Vagina (tissue), 2 donors: ENCODE measurements at places on chromosomes 6 and 20.
A peak's percentile ranks its signal among the peaks of the same experiment; 100 is the strongest.

GRCh38 chr6:132623106-132623845 is 799 bp downstream of the TAAR2 start:
- DNase-seq: no peak

- DNase-seq: no peak
Observed at GRCh38 chr6:105495515-105495914, 92.6 kb upstream of the PREP start.

- no peak for DNase-seq
Observed at GRCh38 chr6:87968435-87969278, 79.0 kb upstream of the SPACA1 start.

DNA sequence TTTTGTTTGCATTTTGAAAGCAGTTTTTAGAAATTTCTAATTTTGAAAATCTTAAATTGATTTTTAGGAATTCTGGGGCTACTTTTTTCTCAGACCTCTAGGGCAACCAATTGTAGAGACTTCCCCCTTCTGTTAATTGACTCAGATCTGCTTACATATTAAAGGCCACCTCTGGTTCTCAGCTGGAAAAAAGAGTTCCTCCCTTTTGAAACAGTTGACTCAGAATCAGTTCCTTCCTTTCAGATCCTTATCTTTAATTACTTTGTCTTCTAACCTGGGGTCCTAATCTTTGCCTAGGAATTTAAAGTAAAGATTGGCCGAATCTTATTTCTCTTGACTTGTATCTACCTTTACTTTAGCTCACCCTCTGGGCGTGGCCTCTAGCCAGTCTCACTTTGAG is 146.8 kb downstream of the LAMA2 start:
- DNase-seq: no peak

DNA sequence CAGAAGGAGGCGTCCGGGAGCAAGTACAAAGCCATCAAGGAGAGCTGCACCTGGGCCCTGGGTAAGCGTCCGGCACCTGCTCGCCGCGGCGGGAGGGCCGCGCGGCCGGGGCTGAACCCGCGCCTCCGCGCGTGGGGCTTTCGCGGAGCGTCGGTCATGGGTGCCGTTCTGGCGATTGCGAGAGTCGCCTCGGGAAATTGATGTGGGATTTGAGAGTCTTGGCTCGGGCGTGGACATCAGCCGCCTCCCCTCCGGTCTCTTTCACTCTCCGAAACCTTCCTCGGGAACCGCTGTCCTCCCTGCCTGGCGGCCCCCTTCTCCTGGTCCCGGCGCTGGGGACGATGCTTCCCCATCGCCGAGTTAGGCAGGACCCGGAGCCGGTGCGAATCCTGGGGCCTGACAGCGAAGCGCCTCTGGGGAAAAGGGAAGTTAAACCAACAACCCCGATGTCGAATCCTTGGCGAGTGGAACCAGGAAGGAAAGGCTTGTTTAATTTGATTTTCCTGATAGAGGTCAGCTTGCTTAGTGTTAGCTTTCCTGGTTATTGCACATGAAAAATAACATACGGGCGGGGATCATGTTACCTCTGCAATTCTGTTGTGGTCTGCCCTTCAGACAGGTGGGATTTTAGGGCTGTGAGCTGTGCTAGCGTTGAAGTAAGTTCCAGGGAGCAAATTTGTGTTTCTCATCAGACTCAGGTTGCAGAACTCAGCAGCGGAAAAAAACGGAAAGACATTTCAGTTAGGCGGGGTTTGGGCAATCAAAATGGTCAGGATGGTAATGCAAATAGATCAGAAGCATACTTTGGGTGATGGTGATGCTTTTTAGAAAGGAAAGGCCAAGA is 594 bp downstream of the ARFGEF3 start:
- no peak for DNase-seq

DNA sequence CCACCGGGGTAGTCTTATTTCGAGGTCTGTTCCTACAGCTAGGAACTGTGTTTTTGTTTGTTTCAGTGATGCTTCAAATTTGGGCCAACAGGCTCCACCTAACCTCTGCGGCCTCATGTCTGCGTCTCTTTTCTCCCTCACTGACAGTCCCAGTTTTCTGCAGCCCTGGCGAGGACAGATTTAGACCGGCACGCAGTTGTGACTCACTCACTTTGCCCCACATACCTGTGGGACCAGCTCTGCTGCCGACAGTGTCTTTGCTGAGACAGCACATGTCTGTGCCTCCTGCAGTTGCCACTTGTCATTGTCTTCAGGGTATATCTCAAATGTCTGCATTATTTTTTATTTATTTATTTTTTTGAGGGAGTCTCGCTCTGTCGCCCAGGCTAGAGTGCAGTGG is 29.2 kb downstream of the OSBPL2 start:
- no peak for DNase-seq

GRCh38 chr6:160455541-160456213 is 107.5 kb downstream of the SLC22A3 start:
- DNase-seq: no peak

DNA sequence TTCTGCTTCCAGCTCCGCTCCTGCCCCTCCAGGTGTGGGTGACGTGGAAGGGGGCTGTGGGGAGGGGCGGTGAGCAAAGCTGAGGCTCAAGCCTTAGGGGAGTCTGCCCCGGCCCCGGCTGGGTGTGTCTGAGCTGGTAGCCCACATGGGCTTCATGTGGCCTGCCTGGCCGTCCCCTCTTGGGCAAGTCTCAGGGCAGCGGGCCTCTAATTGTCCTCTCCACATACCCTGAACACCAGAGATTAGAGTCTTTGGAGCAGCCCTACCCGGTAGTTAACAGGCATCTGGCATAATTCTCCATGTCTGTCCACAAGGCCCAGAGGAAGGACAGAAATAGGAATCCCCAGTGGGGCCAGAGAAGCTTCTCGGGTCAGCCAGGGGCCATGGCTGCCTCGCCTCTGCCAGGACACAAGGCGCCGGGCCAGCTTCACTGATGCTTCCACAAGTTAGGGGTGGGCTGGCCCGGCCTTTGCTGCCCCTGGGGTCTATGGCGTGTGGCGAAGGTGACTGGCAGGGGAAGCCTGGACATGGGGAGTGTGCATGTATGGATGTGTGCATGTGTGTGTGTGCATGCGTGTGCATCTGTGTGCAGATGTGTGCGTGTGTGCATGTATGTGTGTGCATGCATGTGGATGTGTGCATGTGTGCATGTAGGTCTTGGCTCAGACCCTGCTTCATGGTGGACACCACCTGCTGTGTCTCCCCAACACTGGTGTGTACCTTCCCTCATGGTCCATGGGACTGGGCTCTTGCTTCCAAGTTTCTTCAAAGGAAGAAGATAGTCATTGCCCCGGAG is 24.0 kb downstream of the FRMD1 start:
- no peak for DNase-seq

DNA sequence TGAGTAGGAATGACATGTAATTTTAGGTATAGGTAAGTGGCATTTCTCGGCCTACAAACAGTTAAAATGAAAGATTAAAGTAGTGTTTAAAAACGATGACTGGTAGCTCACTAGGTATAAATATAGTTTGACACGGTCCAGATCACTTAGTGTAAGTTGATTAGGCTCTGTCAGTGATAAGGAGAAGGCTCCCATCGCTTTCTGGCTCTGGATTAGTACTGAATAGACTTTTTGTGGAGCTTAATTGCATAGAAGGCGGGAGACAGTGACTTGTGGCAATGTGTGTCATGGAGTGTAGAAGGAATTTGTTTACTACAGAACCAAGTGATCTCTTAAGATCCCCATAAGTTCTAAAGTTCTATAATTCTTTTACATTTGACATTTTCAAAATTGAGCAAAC is 6.7 kb downstream of the PYGB start:
- no peak for DNase-seq

DNA sequence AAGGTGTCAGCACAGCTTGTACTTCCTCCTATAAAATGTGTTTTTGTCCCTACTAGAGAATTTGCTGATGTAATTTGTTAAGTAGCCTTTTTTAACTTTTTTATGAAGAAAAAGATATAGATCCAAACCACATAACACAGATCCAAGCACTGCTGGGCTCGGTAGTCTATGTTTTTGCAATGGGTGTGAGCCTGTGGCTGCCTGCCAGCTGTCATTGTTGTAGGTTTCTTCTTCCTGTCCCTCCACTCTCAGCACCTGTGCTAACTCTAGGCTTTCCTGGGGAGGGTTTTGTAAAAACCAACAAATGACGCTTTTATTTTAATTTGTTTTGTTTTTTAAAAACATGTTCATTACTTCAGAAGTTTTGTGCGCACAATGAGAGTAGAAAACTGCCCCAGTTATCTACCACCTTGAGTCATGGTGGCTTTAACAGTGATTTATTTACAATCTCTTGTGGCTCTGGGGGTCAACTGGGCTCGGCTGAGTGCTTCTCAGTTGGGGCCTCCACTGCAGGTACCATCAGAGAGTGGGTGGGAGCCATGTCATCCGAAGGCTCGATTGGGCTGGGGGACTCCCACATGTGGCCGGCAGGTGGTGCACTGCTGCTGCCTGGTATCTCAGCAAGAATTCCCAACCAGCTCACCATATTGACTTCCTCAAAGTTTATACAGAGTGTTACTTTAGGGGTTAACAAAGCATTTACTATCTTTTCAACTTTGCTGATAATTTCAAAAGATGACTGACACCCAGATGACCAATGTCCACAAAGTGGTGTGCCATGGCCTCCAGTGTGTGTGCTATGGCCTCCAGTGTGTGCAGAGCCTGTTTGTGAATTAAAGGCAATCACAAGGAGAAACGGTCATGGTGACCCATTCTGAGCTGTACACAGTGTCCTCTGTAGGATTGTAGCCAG is 3.0 kb upstream of the CCR6 start:
- peak; percentile 56 for DNase-seq

DNA sequence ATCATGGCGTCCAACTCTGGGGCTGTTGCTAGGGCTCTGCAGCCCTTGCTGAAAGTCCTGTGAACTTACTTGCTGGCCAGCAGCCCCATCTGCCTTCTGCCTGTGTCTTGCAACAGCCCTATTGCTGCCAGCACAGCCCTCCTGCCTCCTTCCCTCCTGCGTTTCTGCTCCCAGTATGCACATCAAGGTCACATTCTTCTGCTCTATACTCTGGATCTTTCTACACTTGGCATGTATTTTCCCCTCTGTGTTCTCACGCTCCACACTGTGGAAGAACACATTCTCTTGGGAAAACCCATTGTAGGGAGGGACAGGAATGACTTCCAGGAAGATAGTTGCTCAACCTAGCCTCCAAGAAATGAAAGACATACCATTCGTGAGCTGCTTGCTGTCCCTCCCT is 80.9 kb upstream of the PHACTR2 start:
- no peak for DNase-seq

- no peak for DNase-seq
Observed at GRCh38 chr20:63356511-63356910, 4.6 kb downstream of the CHRNA4 start.

DNA sequence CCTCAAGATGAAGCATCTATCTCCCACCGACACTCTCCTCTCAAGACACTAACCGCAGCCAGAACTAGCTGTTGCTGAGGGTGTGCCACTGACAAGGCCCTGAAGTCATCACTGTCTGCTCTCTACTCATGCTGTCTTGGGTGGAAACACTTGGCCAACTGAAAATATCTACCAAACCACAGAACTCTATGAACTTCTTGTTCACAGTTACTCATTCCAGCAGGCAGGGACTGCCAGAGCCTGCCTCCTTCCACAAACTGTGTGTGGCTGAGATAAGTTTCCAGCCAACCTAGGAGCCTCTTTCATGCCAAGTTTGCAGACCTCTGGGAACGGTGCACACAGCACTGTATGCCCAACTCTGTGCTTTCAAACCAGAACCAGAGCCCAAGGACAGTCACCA is 45.5 kb upstream of the NXT1 start:
- DNase-seq: no peak

DNA sequence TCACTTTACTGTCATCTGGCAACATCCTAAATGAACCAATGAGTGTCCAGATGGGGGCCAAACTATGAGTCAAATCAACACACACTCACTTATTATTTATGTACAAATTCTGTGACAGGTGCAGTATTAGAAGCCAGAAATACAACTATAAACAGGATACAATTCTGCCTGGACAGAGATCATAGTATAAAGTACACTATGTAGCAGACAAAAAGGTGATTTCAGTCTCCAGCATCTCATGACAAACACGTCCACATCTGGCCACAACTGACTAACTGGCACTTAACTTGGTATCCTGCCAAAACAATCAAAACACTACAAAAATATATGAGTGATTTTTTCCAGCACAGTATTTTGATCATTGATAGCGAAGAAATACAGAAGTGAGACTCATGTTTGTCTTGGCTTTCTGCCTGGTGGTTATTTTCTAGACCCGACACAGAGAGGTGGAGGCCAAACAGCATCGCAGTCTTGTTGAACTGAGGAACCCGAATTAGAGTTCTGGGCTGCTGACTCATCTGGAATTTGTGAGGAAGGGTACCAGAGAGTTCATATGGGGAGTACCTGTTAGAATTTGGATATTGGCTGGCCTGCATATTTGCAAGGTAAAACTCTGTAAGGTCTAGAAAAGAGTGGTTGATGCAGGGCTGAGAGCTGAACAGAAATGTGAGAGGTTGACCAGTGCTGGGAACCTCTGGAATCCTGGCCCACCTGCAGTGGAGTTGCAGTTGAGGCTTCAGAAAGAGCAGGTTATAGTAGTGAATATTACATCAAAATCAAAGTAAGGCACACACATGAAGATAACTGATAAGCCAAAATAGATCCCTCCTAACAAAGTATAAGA is 475.2 kb downstream of the PTPRT start:
- no peak for DNase-seq

- no peak for DNase-seq
Observed at GRCh38 chr20:18837718-18838117, 24.1 kb downstream of the SCP2D1 start.

DNA sequence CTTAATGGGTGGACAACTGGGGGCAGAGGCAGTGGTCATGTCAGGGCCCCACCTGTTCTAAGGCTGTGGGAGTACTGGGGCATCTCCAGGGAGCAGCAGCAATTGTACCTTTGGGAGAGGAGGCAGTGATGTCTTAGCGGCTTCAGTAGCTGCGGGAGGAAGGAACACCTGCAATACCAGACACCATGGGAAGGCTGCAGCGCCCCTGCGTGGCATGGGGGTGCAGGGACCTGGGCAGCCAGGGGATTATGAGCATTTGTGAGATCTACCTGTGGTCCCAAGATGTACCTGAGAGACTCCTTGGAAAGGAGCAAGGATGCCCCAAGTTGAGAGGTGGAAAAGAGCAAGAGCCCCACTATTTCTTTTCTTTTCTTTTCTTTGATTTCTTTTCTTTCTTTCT is 112.1 kb upstream of the GPR6 start:
- no peak for DNase-seq
